ENCODE measurements at places on chromosomes 6 and 20.

GRCh38 chr6:53134601-53135235, 13.9 kb downstream of the GCM1 start:
- DNase-seq: no peak

DNA sequence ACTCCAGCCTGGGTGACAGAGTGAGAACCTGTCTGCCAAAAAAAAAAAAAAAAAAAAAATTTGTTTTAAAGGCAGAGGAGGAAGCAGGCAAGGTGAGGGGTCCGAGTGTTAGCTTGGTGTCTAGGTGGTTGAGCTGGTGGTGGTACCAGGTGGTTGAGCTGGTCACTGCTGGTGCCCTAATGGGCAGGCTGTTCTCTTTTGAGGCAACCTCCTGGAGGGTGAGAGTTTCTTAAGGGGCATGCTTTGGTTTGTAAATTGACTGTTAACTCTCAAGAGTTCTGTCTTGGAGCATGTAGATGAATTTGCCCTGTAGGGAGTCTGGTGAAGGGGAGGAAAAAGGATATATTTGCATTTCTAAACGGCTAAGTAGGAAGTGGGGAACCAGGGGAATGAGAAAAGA, 52.7 kb downstream of the BANF2 start:
- no peak for DNase-seq

GRCh38 chr6:35168461-35168861, 27.3 kb upstream of the TCP11 start:
- no peak for DNase-seq

GRCh38 chr6:168726312-168726856, 285.4 kb downstream of the SMOC2 start:
- no peak for DNase-seq

GRCh38 chr6:15872241-15873103, 209.6 kb upstream of the DTNBP1 start:
- DNase-seq: no peak

DNA sequence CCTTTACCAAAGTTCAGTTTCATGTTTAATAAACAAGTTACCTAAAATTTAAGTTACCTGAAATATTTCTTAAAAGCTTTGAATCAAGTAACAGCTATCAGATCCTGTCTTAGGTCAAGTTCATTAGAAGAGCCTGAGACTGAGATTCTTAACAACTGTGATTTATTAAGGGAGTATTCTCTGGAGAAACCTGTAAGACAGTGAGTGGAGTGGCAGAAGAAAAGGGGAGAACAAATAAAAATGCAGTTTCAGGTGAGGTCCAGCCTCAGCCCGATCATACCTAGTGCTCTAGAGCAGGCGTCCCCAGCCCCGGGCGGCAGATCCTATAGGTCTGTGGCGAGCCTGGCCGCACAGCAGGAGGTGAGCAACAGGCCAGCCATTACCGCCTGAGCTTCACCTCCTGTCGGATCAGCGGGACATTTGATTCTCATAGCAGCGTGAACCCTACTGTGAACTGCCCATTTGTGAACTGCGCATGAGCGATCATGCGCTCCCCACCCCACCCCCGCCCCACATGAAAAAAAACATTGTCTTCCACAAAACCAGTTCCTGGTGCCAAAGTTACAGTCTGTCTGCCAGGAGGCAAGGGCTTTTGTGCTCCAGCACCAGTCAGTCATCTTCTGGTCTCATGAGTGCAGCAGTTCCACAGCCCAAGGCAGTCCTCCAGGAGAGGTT, 59.2 kb upstream of the ADGRB3 start:
- peak; percentile 44 for DNase-seq

GRCh38 chr6:146860583-146860982, 261.8 kb downstream of the ADGB start:
- DNase-seq: no peak

DNA sequence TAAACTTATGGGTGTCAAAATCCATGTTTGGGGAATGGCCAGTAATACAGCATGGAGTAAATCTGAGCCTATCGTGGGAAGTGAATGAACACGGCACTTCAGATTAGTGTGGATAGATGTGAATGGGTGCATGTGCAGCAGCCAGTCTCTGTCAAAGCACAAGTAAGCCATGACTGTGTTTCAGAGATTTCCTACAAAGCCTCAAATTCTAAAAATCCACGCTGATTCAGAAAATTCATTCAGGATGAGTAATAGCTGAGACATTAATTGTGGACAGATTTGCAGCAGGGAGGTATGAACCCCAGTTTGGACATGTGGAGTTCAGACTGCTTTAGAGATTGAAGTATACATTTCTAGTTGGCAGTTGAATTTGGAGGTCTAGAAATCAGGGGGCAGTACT, 115.1 kb downstream of the QKI start:
- DNase-seq: no peak

Measured in iPS-NIHi11 (cell line).